ENCODE measurements at places on chromosomes 1 and 21.

- no peak for DNase-seq
Measured at GRCh38 chr21:20720623-20721022, 277.6 kb upstream of the NCAM2 start.

DNA sequence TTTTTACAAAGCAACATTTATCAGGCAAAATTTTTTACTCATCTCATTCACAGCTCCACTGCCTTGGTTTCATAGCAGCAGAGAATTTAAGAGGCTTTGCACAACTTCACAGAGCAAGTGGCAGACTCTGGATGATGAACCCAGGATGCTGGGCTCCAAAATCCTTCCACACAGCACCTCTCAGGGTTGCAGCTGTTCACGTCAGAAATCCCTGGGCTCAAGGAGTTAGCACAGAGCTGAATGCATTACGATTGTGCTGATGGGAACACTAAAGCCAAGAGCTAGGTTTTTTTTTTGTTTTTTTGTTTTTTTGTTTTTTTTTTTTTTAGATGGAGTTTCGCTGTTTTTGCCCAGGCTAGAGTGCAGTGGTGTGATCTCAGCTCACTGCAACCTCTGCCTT, 2.4 kb upstream of the HTR6 start:
- DNase-seq, result no peak

- no peak for DNase-seq
Measured at GRCh38 chr1:3381901-3382300, 72.6 kb upstream of the ARHGEF16 start.

DNA sequence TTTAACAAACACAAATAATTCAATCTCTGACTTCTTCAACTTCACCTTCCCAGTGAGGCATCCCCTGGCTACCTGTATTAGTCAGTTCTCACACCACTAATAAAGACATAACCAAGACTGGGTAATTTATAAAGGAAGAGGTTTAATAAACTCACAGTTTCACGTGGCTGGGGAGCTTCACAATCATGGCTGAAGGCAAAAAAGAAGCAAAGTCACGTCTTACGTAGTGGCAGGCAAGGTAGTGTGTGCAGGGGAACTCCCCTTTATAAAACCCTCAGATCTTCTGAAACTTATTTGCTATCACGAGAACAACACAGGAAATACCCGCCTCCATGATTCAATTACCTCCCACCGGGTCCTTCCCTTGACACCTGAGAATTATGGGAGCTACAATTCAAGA, 478.5 kb downstream of the ADGRL2 start:
- DNase-seq, result no peak

- DNase-seq, result no peak
Measured at GRCh38 chr1:37393173-37394120, 80.9 kb upstream of the ZC3H12A start.

DNA sequence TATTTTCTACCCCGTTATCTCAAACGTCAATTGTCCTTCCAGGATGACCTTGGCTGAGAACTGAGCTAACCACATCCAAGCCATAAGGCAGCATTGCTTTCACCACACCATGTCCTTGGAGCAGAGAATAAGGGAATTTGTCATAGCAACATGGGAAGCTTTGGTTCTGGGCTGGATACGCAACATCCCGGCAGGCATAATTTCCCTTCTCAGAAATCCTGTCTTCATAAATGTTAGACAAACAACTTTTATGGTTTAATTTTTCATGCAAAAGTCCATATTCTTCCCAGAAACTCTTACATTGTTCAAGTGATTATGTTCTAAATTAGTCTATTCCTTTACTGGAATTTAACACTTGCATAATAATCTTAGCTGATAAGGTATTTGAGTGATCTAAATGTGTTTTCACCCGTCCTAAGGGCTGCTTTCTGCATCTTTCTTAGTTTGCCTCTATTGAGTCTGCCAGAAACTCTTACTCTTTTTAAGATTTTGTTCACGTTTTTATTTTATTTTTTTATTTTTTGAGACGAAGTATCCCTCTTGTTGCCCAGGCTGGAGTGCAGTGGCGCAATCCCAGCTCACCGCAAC, 51.8 kb downstream of the KCNJ15 start:
- DNase-seq, result no peak

- DNase-seq, result no peak
Measured at GRCh38 chr1:65009724-65010420, 43.5 kb upstream of the JAK1 start.

DNA sequence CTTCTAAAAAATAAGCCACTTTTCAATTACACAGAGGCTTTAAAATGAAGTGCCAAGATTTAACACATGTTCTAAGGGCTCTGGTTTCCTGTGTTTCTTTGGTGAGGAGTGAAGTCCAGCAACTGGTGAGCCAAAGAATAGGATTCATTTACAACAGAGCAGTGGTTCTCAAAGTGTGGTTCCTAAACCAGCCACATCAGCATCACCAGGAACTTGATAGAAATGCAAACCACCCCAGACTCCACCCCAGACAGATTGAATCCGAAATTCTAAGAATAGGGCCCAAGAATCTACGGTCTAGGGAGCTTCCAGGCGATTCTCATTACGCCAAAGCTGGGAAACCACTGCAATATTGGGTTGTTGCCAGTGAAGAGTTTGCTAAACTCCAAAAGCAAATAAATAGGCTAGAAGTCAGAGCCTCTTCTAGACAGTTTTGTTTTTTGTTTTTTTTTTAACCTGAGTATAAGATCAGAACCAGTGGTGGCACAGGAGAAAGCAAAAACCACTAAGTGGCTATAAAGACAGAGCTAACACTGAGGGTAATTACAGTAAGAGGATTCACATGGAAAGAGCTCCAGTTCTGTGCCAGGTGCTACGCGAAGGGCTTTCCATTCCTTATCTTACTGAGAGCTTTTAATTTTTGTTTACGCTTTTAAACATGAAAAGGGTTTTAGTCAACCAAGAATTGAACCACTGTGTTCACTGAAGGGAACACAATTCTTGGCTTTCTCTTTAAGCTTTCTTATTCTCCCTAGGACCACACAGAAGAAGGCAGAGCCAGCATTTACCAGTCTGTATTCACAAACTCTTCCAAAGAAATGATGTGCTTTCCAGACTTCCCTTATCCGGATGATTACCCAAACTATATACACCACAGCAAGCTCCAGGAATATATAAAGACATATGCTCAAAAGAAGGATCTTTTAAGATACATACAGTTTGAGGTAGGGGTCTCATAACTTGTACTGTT, 42.4 kb upstream of the FMO2 start:
- no peak for DNase-seq

GRCh38 chr1:108801101-108801500, 54.6 kb downstream of the STXBP3 start:
- DNase-seq, result no peak

DNA sequence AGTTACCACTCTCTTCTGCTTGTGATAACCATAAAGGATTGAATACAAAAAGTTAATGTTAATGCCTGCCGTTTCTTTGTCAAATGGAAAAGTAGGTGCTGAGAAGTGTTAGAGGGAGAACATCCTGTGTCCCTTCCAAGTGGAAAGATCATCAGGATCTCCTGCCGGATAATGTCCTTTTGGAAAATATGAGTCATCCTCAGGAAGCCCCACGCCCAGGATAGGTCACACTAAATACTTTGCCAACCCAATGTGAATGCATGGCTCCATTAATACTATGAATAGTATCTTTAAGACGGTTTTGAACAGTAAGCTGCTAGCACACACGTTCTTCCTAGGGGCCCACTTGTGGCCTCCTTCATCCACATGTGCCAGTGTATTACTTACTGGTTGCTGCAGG, 279.5 kb downstream of the ZNF326 start:
- no peak for DNase-seq

DNA sequence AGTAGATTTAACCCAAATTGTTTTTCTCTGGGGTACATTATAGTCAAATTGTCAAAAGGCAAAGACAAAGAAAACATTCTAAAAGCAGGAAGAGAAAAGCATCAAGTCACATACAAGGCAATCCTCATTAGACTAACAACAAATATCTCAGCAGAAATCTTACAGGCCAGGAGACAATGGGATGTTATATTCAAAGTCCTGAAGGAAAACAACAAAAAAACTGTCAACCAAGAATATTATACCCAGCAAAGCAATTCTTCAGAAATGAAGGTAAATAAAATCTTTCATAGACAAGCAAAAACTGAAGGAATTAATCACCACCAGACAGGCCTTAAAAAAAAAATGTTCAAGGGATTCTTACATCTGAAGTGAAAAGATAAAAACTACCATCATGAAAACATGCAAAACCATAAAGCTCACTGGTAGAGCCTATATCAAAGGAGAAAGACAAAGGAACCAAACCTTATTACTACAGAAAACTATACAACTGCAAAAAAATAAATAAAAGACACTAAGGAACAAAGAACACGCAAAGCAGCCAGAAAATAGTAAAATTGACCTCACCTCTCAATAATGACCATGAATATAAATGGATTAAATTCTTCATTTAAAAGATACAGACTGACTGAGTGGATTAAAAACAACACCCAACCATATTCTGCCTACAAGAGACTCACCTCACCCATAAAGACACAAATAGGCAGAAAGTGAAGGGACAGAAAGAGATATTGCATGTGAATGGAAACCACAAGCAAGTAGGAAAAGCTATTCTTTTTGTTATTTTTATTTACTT, 113.8 kb upstream of the ZC3H11B start:
- DNase-seq, result no peak

- no peak for DNase-seq
Measured at GRCh38 chr1:202029727-202030126, 19.3 kb downstream of the ELF3 start.

- DNase-seq, result no peak
Measured at GRCh38 chr1:75625795-75626194, 14.9 kb upstream of the SLC44A5 start.

DNA sequence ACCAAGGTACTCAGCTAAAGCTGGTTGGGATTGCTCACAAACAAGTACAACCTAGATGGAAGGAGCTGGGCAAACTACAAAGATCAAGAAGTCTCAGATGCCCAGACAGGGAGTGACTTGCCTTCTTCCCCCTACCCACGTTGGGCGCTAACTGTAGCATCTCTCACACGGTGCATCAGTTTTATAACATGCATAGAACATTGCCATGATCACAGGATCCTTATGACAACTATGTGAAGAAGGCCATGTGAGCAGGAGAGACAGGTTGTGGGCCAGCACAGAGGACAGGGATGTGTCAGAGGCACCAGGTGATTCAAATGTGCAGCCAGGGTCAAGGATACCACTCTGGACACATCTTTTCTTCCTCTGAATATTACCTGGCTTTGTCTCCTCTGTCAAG, 28.3 kb upstream of the CYP4B1 start:
- no peak for DNase-seq

GRCh38 chr1:219432191-219432606, 180.7 kb downstream of the ZC3H11B start:
- DNase-seq, result no peak

DNA sequence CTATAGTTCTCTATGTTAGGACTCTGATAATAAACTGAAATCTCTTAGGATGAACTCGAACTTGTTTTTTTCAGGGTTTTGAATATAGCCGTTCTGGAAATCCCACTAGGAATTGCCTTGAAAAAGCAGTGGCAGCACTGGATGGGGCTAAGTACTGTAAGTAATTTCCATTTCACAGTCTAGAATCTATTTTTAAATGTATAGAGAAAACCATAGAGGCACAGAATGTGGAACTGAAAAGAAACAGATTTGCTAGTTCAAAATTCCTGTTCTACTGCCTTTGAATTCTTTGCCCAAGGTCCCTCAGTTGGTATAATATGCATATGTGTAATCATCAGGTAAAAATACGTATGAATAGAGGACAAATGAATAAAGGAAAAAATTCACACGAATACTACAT, 4.8 kb downstream of the CTH start:
- no peak for DNase-seq

DNA sequence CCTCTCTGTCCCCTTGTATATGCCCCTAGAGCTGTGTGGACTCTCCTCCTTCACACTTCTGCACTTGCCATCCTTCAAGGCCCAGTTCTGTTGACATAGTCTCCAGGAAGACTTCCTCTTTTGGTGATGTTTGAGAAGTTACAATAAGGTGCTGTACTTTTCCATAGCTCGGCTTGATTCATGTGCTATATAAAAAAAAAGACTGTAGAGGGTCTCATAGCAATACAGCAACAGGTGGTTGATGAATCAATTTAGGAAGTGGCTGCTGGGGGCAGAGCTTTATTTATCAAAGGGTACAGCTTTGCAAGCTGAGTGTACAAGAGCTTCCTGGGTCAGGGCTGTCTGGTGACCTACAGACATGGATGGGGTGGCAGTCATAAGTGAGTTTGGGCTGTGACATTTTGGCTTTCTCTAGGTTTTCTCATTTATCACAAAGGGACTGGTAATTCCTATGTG, 102.7 kb downstream of the RUNX1 start:
- DNase-seq, result no peak

GRCh38 chr1:193525917-193526710, 339.7 kb upstream of the B3GALT2 start:
- no peak for DNase-seq

DNA sequence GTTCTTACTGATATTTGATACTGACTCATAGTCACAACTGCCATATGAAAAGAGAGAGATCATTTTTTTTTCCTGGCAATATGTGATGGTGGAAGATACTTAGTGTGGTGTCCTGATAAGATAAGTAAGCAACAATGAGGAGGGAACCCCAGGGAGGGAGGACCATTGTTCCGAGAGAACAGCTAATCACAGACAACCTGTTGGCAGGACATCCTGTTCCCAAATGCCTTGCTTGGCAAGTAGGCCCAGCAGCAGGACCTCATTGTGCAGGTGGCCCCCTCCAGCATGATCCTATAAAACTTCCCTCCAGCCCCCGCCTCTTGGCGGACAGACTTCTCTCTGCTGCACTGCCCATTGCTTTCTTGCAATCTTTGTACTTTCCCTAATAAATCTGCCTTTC, 329.4 kb upstream of the CHRM3 start:
- no peak for DNase-seq

DNA sequence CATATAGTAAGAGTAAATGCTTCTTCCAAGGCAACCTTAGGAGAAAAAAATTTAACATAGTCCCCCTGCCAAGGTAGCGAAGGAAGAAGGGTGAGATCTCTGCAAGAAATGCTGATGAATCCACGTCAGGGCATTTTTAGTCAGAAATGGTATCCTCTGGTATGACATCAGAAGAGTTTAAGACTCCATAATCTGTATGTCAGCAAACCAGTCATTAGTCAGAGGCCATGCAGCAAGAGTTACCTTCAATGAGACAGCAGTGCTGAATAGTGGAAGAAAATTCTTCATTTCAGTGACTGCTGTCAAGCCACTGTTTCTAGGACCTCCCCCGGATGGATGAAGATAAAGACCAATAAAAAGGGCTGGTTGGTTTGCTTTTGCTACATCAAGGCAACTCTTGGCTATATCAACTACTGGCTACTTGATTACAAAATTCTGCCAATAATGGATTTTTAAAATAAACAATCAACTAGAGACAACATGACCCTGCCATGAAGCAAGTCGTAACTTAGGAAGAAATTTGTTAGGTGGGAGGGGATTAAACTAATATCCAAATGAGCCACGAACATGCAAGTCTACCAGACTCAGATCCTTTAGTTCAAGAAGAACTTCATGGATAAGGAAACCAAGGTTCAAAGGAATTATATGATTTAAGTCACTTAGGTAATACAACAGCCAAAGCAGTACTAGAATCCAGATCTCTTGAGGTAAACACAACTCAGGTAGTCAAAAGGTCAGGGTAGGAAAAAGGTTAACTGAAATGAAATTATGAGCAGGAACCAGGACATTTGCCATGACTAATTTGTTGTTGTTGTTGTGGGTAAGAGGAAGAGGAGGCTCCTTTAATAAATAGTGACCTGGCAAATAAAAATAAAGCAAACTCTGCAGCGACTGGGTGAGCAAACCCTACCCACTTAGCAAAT, 25.6 kb upstream of the GUCA2A start:
- no peak for DNase-seq

Measured in amygdala (tissue), 56 donors.